ENCODE measurements at places on chromosomes 5 and 9.

DNA sequence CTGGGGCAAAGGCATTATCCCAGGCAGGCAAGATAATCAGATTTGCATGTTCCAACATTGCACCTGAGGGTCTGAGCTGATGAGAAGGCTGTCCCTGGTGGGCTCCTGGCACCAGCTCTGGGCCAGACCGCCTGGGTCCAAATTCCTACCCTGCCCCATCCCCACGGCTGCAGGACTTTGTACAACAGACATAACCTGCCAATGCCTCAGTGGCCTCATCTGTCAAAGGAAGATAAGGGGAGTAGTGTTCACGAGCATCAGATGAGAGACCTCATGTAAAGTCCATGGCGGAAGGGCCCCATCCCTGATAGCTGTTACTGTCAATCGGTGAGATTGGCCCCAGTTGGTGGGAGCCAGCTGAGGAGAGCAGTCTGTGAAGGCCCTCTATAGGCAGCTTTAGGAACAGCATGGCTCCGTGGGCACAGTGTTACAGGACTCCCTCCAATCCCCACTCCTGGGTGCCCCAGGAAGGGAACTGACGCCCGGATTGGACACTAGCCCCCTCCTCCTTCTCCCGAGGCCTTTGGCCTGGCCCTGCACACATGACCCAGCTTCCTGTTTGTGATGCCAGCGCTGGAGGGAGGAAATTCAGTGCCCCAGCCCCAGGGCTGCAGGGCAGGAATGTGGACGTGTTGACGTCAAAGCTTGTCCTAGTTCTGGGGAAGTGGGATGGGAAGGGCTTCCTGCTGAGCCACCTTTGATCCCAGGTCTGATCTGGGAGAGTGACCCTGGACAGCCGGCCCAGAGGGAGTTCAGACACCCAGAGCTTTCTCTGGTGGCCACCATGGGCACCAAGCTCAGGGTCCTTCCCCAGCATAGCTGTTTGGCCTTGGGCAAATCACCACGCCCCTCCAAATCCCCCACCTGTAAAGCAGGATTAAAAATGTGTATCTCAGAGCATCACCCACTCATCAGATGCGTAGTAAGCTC, 56.2 kb downstream of the DUSP1 start:
- DNase-seq = no peak

- DNase-seq = no peak
Measured at GRCh38 chr9:130890870-130891687, 5.5 kb downstream of the QRFP start.

DNA sequence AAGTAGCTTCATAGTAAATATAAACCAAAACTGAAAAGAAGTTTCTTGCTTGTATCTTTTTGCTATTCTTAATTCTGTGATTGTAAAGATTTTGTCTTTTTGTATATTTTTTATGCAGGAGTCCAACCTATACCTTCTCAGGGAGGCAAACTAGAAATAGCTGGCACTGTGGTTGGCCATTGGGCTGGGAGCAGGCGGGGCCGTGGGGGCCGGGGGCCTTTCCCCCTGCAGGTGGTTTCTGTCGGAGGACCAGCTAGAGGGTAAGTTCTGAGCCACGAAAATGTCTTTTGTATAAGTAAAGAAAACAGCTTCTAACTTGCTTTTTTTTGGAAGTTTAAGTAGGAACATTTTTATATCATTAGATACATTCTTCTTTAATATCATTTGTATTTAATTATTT, 15.4 kb upstream of the PHF2 start:
- no peak for DNase-seq

DNA sequence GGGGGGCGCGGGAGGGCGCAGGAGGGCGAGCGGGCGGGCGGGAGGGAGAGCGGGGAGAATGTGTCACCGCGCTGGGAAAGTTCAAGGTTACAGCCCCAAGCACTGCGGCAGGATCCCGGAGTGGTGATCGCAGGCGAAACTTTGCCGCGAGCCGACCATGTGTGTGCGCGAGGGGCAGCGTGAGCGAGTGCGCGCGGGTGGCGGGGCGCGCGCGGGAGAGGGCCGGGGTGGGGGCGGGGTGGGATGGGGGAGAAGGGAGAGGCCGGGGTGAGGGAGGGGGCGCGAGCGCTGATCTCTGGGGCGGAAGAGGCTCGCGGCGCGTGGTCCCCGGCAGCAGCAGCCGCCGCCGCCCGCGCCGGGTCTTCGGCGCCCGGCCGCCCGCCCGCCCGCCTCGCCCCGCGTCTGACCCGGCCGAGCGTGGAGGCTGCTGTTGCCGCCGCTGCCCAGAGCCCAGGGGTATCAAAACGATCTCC, at the start of gene NFIB:
TSS of gene NFIB (minus strand) at position 191 of the 473 bp plus-strand sequence. CDS start 630 bp downstream, outside the sequence.
- DNase-seq = no peak

GRCh38 chr9:128724744-128725211, 851 bp upstream of the ZDHHC12 start:
- DNase-seq = peak; percentile 57

DNA sequence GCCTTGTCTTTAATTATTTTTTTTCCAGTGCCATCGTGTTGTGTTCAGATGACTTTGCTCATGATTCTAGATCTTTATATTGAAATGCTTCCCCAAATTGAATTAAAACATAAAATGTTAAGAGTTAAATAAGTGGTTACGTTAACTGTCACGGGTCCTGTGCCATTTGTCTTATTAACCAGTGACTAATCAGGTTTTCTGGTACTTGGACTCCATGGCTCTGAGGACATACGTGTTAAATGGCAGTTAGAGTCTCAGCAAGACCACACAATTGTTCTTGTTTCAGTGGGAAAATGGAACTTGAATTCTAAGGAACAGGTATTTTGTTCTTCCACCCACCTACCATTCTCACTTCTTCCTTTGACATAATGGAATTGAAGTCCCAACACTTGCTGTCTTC, 32.8 kb downstream of the ENTREP1 start:
- DNase-seq = no peak

DNA sequence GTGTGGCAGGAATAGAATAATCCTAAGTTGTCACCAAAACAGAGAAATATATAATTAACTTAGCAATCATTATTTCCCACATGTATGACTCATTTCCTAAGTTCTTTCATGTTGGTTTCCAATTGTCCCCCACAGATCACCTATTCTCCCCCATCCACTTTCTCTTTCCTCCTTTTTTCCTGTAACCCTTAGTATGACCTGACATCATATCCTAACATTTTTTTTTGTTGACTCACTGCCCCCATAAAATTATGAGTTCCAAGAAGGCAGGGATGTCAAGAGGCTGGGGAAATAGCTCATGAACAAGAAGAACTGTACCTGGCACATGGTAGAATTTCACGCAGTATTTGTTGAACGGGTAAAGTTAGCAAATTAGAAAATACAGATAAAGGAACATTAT, 186.7 kb downstream of the DCP2 start:
- peak; percentile 38 for DNase-seq

DNA sequence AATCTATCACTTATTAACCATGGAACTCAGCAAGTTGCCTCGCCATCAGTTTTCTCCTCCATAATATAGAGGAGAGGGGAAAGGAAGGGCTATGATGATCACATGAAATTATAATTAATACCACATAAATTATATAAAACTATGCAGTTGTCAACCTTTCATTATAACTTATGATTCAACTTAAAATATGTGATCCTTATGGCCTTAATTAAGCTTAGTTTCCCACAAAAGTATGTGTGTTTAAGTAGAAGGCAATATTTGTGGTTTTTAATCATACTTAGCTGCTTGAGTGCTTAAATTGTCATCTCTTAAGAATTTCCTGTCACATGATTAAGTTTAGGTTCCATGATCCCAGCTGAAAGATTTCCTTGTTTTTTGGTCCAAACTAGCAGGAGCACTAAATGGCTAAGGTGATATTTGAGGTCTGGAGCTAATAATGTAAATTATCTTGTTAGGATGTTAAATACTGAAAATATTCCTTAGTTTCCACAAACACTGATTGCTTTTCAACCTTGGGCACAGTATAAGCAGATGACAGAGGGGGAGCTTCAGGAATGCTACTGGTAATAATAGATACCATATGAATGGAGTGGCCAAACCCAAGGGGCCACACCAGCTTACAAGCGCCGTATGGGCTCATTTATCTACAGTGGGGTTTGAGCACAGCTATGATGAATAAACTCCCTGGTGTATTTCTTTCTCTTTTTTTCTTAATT, 26.4 kb upstream of the F2R start:
- DNase-seq = peak; percentile 99

- no peak for DNase-seq
Measured at GRCh38 chr9:82894961-82895821, 167.8 kb downstream of the RASEF start.

- DNase-seq = no peak
Measured at GRCh38 chr5:155953335-155953734, 373.6 kb upstream of the SGCD start.

DNA sequence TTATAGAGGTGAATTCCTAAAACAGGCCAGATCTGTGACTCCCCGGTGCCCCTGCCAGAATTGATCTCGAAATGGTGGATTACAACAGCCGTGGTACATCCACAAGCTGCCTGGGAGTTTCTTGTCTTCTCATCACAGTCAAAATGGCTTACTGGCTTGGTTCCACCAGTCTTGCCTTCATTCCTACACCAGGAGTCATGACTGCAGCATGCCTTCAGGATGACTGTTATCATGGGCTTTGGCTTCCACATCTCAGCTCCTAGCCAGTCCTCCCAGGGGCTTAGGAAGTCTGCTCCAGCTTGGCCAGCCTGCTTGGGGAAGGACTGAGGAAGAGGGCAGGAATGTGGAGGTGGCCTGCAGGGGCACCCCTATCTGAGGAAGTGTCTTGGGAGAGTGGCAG, 132.9 kb upstream of the NR3C1 start:
- peak; percentile 98 for DNase-seq

GRCh38 chr5:173578947-173579615, 37.4 kb downstream of the BOD1 start:
- DNase-seq = no peak

DNA sequence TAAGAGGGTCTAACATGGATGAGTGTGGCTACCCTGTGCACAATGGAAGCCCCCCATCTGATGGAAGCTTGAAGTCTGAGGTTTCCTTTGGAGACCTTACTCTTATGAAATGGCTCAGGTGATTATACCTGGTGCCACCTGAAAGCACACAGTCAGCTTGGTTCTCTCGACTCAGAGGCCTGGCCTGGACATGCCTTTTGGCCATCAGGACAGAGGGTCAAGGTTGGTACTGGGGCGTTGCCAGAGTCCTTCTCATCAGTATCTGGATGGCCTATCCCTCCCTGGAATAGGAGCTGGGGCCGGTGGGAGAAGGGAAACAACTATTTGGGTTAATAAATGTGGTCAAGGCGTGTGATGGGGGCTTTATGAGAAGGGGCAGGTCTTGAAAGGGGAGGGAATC, 48.9 kb downstream of the COL27A1 start:
- DNase-seq = no peak

GRCh38 chr9:84939774-84940173, 270.2 kb downstream of the NTRK2 start:
- no peak for DNase-seq

DNA sequence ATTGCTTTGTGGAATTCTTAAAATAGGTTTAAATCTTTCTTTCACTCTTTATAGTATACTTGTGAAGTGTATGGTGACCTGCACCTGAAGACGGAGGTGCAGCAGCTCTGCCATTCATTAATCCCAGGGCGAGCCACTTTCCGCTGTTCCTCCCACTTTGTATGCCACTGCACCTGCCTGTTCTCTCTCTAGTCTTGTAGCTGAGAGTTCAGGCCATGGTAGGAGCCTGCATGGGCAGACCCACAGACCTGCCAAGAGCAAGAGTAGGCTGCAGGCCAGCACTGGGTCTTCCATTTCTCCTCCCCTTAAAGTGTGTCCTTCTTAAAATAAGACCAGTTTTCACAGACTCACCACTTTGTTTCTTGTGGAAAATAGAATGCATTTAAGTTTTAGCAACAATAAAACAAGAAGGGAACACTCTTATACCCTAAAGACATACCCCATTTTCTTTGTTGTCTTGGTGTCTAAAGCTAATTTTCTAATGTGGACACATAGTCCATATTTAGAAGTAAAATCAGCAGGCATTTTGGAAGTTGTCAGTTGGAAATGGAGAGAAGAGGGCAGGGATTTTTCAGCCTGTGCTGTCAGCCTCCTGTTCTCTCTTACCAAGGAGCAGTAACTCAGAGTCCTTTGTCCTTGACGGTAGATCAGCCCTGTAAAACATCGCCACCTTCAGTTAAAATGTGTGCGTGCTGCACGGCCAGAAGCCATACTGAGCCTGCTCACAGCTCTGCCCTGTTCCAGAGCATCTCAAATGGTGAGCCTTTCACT, 103.2 kb downstream of the SNCAIP start:
- DNase-seq = peak; percentile 49

DNA sequence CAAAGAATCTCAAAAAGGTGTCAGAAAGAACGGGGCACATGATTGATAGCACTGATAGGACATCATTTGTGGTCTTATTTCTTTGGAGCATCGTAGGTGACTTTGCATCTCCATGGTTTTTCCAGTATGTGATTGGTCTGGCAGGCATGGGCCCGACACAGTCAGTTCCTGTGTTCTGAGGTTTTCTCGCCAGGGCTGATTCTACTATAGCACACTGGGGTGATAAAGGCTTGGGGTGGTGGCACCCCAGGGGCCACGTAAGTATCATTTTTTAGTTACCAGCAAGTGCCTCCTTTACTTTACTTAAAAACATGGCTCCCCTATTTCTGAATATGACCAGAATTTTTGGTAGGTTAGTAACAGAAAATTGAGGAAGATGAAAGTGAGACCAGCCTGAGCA, 202.7 kb downstream of the RFK start:
- DNase-seq = no peak

DNA sequence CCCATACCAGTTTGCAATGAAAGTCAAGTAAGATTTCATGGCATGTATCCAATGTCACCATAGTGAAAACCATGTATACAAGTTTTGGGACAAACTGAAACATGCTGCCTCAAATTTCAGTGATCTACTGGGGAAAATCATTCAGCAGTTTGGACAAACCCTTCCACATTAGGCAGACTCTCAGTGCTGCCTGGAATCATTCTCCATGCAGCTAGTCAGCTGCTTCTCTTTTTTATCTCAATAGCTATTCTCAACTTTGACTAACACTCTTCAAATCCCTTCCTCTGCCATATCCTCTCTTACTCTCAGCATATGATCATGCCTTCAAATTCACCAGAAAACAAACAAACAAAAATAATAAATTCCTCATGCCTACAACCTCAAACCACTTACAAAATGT, 323.3 kb downstream of the MAN2A1 start:
- DNase-seq = no peak

DNA sequence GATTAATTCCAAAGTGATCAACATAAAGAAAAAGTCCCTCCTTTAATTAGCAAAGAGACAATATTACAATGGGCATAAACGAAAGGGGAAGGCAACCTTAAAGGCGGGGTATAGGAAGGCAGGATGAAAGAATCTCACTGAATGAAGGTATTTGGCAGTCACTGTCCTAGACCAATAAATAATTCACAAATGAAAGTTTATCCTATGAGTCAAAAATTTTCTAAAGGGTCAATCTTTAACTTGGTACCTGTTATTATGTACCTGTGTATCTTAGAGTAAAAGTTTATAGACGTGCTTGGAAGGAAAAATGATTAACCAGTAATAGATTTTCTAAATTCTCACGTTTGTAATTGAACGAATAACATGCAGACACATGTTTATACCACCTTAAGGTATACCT, 945.8 kb upstream of the DMAC1 start:
- DNase-seq = no peak

GRCh38 chr9:34419716-34420504, 38.5 kb downstream of the FAM219A start:
- DNase-seq = no peak

Measured in fibroblast of skin of left quadriceps (primary cell).